ENCODE measurements at places on chromosomes 4 and X.

- DNase-seq = no peak
Observed at GRCh38 chrX:44815681-44816080, 28.1 kb upstream of the DUSP21 start.

DNA sequence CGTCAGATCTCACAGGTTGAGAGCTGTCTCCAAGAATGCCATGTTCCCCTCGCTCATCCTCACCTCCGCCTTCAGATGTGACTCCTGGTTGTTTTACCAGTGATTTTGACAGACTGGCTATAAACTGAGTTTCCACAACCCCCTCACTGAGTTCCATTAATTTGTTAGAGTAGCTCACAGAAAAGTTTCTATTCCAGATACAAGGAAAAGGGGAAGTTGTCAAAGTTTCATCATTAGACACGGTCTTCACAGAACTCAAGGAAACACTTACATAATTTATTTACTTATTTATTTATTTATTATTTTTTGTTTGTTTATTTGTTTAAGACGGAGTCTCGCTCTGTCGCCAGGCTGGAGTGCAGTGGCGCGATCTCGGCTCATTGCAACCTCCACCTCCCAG lies 55.7 kb upstream of the IQSEC2 start:
- DNase-seq = no peak

GRCh38 chrX:3950373-3950772 lies 236.9 kb upstream of the PRKX start:
- DNase-seq = no peak

DNA sequence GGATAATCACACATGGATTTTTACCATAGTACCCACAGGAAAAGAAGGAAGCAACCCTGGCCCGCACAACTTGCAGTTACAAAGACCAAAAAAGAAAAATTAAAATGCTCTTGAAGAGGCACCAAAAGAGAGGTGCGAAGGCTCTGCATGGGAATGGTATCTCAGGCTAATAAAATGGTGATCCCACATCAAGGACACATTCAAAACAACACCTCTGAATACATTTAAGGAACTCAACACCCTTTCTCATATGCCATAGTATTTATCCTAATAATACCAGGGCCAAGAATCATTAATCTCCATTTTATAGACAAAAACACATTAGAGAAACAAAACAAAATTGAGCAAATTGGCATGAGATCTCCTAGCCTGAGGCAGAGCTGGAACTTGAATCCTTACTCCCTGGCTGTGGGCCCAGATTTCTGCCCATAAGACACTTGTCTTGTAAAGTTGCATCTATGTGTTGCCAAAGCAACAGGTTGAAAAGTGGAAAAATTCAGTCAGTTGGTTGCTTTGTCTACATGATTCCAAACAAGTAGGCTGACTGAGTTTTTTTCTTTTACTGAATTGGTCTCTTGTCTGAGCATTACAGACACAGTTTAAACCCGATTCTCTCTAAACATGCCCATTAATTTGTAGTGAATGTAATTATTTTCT lies 33.5 kb downstream of the GUCY2F start:
- no peak for DNase-seq

GRCh38 chrX:12961196-12961718 lies 13.7 kb upstream of the TMSB4X start:
- DNase-seq = no peak

GRCh38 chr4:140188975-140189374 lies 35.0 kb upstream of the MAML3 start:
- no peak for DNase-seq

DNA sequence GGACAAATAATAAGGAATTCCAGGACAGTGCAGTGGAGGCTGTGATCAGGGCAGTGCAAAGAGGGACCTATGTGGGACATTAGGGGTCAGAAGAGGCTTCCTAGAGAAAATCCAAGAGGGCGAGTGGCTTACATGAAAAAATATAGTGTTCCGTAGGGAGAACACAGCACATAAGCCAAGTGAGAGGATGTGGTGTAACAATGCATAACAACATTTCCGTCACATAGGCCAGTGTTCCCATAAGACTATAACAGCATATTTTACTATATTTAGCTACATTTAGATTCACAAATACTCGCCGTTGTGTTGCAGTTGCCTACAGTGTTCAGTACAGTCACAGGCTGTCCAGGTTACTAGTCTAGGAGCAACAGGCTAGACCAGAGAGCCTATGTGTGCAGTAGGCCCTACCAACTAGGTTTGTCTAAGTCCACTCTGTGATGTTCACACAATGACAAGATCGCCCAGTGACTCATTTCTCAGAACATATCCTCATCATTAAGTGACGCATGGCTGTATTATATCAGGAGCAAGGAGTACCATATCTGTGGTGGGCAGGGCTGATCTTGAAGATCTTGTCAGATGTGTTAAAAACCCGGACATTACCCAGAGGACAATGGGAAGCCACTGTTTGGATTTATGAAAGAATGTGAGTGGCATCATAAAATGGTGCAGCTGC lies 74.0 kb upstream of the TBL1X start:
- no peak for DNase-seq

- no peak for DNase-seq
Observed at GRCh38 chr4:82371497-82371896, 2.3 kb downstream of the HNRNPD start.

DNA sequence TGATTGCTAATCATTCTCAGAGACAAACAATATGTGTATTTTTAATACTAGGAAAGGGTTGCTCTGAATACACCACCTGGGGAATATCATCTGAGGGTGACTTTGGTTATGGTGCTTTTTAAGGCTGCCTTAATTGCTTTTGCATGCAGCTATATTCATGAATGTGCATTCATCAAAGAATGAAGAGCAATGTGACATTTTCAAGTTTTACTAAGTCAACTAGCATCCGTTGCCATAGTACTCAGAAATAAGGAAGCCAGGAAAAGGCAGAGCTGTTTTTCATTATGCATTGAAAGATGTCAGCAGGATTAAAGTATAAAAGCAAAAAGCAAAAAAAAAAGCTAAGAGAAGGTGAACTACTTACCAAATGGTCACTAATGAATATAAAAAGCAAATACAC lies 67.4 kb upstream of the PCDH18 start:
- DNase-seq = no peak

DNA sequence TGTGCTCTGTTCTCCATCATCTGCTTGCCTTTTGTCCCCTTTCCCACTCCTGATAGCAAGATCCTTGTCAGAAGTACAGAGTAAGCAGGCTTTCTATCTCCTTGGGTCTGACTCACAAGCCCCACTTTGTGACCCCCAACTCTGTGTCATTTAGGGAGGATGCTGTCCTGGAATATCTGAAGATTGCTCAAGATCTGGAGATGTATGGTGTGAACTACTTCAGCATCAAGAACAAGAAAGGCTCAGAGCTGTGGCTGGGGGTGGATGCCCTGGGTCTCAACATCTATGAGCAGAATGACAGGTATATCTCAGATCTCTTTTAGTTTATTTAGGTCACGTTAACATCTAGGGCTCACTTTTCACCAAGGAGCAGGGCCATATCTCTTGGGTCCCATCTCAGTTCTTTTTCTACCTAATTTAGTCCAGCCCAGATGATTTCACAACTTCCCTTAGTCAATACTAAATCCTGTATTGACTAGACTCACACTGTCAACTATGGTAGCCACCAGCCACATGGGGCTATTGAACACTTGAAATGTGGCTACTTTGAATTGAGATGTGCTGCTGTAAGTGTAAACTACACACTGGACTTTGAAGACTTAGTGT lies 64.3 kb downstream of the MSN start:
- no peak for DNase-seq

- DNase-seq = no peak
Observed at GRCh38 chrX:80223982-80224579, 196.2 kb upstream of the TENT5D start.

GRCh38 chrX:108020631-108021030 lies 24.2 kb upstream of the VSIG1 start:
- DNase-seq = no peak

All from GM18507 (cell line).